ENCODE measurements at places on chromosomes 13 and 19. TPM values are rescaled to one million over a fixed set of nuclear protein-coding genes. Genes with fewer than 3 reads are reported as not detected.

CDKN2D gene
- total RNA-seq, result 15.0 TPM

NDUFS7 gene
- 55.1 TPM for total RNA-seq

ZNF546 gene
- 5.9 TPM for total RNA-seq

C19orf81 gene
- total RNA-seq, result 0.57 TPM

CYP4F2 gene
- not detected for total RNA-seq

CLDND2 gene
- 1.2 TPM for total RNA-seq

NALCN gene
- total RNA-seq, result 17.0 TPM

CLC gene
- not detected for total RNA-seq

PALM3 gene
- not detected for total RNA-seq

RFPL4AL1 gene
- not detected for total RNA-seq

CCDC169 gene
- total RNA-seq, result 0.97 TPM

NEK5 gene
- 0.42 TPM for total RNA-seq

NCCRP1 gene
- total RNA-seq, result not detected

ZNF728 gene
- 3.9 TPM for total RNA-seq

MISP gene
- 0.14 TPM for total RNA-seq

ZNF527 gene
- total RNA-seq, result 6.7 TPM

CLEC17A gene
- total RNA-seq, result not detected

LRG1 gene
- total RNA-seq, result 1.9 TPM

PSG5 gene
- not detected for total RNA-seq

OR7A5 gene
- total RNA-seq, result not detected

TNFRSF19 gene
- total RNA-seq, result 3.6 TPM

PLVAP gene
- 151 TPM for total RNA-seq

AMER2 gene
- not detected for total RNA-seq

LILRB2 gene
- total RNA-seq, result 12.9 TPM

SELENOV gene
- not detected for total RNA-seq

ZNF724 gene
- 1.4 TPM for total RNA-seq

RASIP1 gene
- 19.2 TPM for total RNA-seq

CA11 gene
- 4.8 TPM for total RNA-seq

KLF1 gene
- 0.33 TPM for total RNA-seq

ZNF497 gene
- total RNA-seq, result 0.69 TPM

IL4I1 gene
- total RNA-seq, result 1.3 TPM

WDR87 gene
- total RNA-seq, result not detected

LMTK3 gene
- total RNA-seq, result 0.19 TPM

TBXA2R gene
- total RNA-seq, result 49.6 TPM

ATP1A3 gene
- total RNA-seq, result not detected

ZNF737 gene
- total RNA-seq, result 6.9 TPM

MYPOP gene
- 6.1 TPM for total RNA-seq

SYT3 gene
- not detected for total RNA-seq

GGN gene
- total RNA-seq, result 2.2 TPM

BRSK1 gene
- 7.2 TPM for total RNA-seq

All from posterior vena cava (tissue), 2 donors.